Activated naive CD4-positive, alpha-beta T cell treated with anti-CD3 and anti-CD28 coated beads for 36 hours (primary cell): ENCODE measurements at places on chromosomes 6 and 20. TPM values are rescaled to one million over a fixed set of nuclear protein-coding genes. Genes with fewer than 3 reads are reported as not detected.

- DNase-seq, result peak; percentile 94
Observed at GRCh38 chr6:26195376-26195923, 108.2 kb downstream of the HFE start.

- DNase-seq, result no peak
Observed at GRCh38 chr6:115133790-115134189, 791.0 kb upstream of the HS3ST5 start.

Gene SLC17A3
- not detected for total RNA-seq

Gene MROH8
- total RNA-seq, result 0.54 TPM

DNA sequence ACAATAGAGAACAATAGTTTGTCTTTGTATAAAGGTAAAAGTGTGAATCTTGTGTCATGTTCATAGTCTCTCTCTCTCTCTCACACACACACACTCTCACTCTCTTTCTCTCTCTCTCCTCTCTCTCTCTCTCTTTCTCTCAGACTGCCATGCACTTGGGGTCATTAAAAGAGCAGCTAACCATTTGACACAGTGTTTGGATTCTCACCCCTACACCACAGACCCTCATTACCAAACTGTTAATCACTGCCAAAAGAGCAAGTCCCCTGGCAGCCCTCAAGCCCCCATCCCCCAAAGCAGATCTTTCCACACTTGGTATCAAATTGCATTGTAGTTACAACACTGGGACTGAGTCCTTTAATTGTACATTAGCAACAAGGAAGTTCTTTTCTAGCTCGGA is 305.8 kb upstream of the RSPO3 start:
- DNase-seq, result no peak

DNA sequence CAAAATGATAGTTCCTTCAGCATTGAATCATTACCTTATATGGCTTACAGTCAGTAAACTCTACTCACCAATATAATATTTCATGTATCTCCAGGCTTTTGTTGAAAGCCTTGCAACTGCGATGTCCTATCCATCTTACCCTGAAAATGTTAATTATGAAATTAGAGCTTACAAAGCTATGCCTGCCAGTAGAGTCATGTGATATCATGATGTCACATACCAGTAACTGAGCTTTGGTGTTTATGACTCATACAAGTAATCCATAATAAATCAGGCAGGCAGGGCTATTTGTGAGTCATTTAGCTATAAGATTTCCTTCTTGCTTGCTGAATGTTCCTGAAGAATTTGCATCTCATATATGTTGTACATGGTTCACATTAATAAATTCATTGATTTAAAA is 44.9 kb upstream of the FAM83B start:
- DNase-seq, result no peak

GRCh38 chr6:15363164-15363522 is 117.3 kb downstream of the JARID2 start:
- DNase-seq, result no peak

DNA sequence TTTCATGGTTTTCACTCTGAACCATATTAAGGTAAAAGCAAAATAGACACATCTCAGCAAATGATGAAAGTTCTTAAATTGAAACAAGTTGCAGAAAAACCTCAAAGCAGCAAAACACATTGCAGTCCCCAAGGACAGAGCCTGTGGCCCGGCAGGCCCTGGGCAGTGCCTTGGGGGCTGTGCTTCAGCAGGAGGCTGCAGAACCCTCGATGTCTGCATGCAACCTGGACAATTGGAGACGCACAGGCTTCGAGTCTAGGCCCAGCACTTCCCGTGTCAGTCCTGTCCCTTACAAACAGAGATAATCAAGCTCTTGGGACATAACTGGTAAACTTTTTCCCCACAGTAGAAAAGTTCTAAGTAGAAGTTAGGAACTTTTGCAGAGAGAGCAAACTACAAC is 9.2 kb downstream of the PYGB start:
- no peak for DNase-seq

GRCh38 chr6:13733178-13733887 is 21.7 kb upstream of the RANBP9 start:
- no peak for DNase-seq

GRCh38 chr20:63518351-63518861 is 2.2 kb upstream of the PPDPF start:
- DNase-seq, result no peak

Gene BPIFA1
- total RNA-seq, result not detected

- no peak for DNase-seq
Observed at GRCh38 chr6:143561105-143561704, 49.7 kb upstream of the FUCA2 start.

- DNase-seq, result peak; percentile 12
Observed at GRCh38 chr6:137390334-137390733, 103.9 kb downstream of the OLIG3 start.

DNA sequence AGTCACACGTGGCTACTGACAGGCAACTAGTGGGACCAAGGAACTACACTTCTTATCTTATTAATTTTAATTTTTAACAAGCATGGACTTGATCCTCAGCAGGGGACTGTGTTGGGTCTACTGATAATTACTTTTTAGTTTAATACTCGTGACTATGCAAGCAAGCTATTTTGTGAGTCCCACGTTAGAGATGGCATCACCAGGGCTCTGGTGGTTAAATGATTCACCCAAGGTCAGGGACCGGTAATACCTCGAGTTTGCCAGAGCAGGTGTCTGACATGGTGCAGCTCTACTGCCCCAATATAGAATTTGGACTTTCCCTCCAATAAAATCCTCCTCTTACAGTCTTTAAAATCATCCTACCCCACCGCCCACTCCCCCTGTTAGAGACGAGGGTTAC is 98.6 kb upstream of the RIN2 start:
- no peak for DNase-seq

DNA sequence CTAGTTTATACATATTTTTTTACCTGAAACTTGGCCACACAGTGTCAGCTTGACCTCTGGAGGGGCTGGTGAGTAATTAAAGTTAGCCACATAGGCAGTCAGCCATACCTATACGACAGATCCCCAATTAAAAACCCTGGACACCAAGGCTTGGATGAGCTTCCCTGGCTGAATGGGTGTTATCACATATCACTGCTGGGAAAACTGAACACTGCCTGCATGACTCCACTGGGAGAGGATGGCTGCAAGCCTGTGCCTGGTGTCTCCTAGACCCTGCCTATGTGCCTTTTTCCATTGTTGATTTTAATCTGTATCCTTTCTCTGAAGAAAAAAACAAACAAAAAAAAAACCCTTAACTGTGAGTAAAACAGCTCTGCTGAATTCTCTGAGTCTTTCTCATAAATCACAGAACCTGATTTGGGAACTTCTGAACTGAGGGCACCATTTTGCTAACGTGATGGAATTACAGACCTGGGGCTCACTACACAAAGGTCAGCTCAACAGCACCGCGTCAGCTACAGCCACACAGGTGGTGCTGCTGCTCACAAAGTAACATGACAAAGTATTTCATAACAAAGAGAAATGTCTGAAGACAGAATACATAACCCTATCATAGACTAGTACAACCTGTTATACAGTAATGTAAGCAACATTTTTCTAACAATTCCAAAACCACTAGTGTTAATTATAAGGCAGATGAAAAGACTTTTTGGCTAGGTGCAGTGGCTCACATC is 97.0 kb downstream of the SLC23A2 start:
- no peak for DNase-seq

Gene LY6G6F
- not detected for total RNA-seq

Gene OLIG3
- total RNA-seq, result not detected

DNA sequence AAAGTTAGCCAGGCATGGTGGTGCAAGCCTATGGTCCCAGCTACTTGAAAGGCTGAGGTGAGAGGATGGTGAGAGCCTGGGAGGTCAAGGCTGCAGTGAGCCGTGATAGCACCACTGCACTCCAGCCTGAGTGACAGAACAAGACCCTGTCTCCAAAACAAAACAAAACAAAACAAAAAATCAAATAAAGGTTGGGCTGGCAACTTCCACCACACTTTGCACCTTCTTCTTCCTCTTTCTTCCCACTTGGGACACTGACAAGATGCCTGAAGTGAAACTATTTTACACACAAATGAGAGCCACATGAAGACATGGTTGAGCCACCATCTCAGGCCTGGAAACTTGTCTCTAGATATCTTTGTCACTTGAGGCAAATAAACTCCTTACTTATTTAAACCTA is 53.8 kb upstream of the CCDC28A start:
- no peak for DNase-seq

- no peak for DNase-seq
Observed at GRCh38 chr6:42448927-42449659, 2.6 kb downstream of the TRERF1 start.

Gene HLA-DRB5
- total RNA-seq, result 0.33 TPM

GRCh38 chr6:6973721-6974120 is 134.0 kb upstream of the RREB1 start:
- no peak for DNase-seq

Gene HMGCLL1
- not detected for total RNA-seq

DNA sequence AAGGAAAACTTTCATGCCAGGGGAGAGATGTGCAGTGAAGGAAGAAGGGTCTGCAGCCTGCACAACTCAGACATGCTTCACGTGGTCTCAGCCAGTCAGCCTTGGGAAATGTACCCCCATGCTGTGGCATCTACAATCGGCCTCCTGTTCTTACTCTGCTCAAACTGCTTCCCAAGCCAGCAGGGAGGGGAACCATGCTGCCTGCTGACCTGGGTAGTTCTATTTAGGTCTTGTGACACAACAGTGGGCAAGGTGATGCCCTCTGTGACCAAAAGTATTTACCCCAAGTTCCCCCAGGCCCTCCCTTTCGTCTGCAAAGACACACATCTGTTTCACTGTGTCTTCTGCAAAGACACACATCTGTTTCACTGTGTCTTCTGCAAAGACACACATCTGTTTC is 106.9 kb downstream of the SLC23A2 start:
- DNase-seq, result no peak

- no peak for DNase-seq
Observed at GRCh38 chr20:58751979-58752378, 59.4 kb downstream of the NPEPL1 start.

GRCh38 chr6:144898741-144899140 is 613.6 kb downstream of the UTRN start:
- DNase-seq, result no peak

Gene CST7
- total RNA-seq, result 37.8 TPM

Gene RIPPLY2
- total RNA-seq, result not detected

DNA sequence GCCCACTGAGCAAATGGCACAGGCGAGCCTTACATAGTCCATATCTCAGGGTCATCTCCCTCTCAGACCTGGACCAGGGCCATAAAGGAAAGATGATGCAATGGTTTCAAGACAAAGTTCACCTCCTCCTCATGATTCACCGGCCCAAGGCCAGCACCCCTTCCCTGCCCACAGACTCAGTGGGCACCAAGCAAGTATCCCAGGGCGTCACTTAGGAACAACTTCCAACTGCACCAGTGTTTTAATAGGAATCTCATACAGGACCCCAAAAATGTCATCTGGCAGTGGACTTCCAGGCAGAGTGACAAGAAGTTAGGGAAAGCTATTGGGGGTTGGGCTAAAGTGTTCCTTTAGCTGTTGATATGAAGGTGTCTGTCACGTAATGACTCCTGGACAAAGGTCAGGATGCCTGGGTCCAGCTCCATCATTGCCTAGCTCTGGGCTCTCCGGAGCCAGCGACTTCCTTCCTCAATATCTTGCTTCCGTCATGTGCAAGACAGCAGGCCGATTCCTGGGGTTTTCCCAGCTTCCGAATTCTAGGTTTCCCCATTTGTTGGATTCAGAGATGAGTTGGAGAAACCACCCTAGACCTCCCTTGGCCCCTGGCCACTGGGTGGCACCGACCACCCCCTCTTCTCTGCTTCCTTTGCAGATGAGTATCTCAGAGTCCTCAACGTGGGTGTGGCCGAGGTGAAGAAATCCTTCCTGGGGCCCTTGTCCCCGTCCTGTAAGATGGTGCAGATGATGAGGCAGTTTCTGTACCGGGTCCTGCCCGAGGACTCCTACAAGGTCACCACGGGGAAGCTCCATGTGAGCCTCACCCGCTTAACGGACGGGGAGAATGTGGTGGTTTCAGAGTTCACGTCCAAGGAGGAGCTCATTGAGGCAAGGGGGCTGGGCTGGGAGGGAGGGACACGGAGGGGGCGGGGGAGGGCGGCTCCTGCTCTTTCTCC is 21.1 kb downstream of the PNPLA1 start:
- no peak for DNase-seq

Gene TMEM244
- total RNA-seq, result not detected

GRCh38 chr6:166450167-166450873 is 67.6 kb upstream of the MPC1 start:
- no peak for DNase-seq

Gene OOEP
- not detected for total RNA-seq

DNA sequence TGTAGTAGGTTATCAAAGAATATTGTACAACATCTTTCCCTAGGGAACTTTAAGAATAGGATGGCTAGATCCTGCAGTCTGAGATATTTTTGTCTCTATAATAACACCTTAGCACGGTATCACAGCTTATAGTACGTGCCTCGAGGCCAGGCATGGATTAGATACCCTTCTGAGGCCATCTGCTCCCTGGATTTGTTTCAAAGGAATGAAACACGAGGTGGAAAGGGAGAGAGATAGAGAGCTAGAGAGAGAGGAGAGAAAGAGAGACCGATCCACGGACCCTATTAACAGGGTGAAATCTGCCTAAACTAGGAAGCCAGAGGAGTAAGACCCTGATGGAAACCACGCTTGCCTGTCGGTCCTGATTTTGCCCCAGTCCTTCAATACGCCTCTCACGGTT is 92.5 kb downstream of the CD83 start:
- DNase-seq, result no peak

GRCh38 chr6:44276667-44277640 is 6.7 kb downstream of the TMEM151B start:
- DNase-seq, result no peak

- no peak for DNase-seq
Observed at GRCh38 chr6:125356884-125357283, 55.1 kb upstream of the HDDC2 start.

DNA sequence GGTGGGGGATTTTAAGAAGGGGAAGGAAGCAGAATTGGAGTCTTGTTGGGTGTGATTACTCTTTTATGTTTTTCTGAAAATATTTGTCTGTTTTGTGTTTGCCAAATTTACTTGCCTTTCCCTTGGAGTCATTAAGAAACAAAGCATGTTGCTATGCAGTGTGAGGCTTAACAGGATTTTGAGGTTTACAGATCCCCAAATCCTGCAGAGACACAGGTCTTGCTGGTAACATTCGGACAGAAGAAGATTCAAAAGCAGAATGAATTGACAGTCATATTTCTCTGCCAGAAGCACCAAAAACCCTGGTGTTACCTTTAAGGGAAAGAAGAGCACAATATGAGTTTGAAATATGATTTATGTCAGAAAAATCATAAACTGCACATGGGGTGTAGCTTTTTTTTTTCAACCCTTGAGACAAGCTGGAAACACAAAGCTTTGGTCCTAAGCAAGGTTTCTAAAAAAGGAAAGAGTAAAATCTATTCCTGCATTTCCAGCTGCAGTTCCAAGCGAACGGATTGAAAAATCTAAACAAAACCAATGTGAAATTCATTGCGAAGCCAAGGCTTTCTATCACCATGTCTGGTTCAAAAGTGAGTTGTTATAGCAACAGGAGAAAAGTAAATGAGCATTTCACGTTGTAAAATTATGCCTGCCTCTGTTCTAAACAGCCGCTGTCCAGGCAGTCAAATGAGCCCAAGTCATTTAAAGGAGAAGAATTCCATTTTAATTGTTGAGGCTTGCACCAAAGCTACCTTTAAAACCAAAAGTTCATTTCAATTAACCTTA is 358.9 kb upstream of the SASH1 start:
- no peak for DNase-seq
